ENCODE measurements at places on chromosomes 2 and 18.
A peak's percentile ranks its signal among the peaks of the same experiment; 100 is the strongest.

GRCh38 chr2:46818819-46819218 lies 96.8 kb downstream of the MCFD2 start:
- no peak for DNase-seq

DNA sequence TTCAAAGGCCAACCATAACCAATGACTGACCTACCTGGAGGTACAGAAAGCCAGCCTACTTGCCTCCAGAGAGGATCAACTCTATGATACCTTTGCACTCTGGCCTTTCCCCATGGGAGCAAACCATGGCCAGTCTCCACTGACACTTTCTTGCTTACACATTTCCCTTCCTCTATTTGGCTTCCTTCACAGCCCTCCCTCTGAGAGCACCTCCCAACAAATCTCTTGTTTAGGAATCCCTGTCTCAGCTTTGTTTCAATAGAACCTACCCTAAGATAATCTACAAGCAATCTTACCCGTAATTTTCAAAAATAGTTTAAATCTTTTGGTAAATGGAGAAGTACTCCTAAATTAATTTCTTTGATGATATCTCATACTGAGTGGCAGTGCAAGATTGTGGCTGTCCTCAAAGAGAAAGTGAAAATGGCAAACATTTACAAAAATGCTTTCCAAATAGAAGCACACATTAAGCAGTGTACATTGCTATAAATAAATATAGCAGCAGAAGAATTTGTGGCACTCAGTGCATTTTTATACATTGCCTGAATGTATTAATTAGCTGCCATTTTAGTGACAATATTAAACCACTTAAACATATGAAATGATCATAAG lies 140.6 kb downstream of the CCDC148 start:
- no peak for DNase-seq

DNA sequence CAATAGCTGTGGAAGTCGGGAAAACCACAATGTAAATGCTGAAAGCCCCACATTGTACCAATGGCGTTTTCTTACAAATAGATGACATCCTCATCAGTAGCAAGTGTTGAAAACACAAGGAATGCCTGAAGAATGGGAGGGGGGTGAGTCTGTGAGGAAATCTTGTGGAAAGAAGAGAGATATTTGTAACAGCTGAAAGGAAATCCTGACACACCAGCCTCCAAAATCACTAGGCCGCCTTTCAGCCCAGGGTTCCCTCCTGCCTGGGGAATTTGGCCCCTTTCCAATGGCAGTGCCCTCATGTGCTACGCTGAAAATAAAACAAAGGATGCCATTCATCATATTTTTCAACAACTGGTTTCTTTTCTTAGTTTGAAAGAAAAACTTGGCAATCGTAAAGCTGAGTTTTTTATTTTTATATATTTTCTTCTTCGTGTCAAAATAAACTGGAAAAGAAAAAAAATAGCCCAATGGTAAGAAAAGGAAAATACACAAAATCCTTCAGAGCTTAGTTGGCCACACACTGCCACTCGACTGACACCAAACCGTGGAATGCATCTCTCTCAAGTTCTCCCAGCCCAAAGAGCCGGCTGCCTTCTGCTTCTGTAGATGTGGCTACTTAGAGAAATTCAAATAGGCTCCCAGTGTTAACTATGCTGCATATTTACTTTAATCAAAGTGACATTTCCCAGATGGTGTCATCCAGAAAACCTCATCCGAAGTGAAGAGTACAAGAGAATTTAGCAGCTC lies 52.0 kb downstream of the FTCDNL1 start:
- DNase-seq, result no peak

- no peak for DNase-seq
These were observed 31.5 kb upstream of the CAB39 start for GRCh38 chr2:230681171-230681545.

GRCh38 chr2:84946204-84947009 lies 24.6 kb upstream of the KCMF1 start:
- peak; percentile 72 for DNase-seq

GRCh38 chr2:241041589-241042158 lies 43.3 kb downstream of the SNED1 start:
- no peak for DNase-seq

GRCh38 chr18:69648486-69648885 lies 247.8 kb downstream of the DOK6 start:
- DNase-seq, result no peak

GRCh38 chr2:119254601-119255080 lies 31.0 kb downstream of the STEAP3 start:
- DNase-seq, result no peak

DNA sequence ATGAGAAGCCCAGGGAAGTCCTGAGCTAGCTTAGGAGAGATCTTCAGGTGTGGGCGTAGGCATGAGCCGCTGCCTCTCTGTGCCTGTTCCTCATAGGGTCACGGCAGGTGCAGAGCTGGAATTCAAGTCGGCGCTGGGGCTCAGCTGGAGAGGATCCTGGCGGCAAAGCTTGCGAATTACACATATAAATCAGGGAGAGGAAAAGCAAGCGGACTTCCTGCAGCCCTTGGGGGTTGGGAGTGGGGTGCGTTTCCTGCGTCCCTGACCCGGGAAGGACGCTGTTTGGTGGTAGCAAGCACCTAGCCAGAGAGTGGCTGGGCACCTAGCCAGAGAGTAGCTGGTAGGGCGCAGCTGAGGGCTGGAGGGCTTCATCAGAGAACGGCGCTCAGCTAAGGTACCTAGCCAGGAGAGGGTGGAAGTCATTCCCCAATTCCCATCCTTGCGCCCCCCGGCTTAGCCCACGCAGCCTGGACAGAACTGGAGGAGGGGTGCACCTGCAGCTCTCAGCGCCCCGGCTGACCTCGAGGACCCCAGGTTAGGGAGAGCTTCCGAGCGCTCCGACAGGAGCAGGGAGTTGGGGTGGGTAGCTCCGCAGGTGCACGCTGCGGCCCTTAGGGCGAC lies 459 bp upstream of the EFR3B start:
- no peak for DNase-seq

GRCh38 chr18:3653851-3654441 lies 204.0 kb downstream of the TGIF1 start:
- DNase-seq, result no peak

DNA sequence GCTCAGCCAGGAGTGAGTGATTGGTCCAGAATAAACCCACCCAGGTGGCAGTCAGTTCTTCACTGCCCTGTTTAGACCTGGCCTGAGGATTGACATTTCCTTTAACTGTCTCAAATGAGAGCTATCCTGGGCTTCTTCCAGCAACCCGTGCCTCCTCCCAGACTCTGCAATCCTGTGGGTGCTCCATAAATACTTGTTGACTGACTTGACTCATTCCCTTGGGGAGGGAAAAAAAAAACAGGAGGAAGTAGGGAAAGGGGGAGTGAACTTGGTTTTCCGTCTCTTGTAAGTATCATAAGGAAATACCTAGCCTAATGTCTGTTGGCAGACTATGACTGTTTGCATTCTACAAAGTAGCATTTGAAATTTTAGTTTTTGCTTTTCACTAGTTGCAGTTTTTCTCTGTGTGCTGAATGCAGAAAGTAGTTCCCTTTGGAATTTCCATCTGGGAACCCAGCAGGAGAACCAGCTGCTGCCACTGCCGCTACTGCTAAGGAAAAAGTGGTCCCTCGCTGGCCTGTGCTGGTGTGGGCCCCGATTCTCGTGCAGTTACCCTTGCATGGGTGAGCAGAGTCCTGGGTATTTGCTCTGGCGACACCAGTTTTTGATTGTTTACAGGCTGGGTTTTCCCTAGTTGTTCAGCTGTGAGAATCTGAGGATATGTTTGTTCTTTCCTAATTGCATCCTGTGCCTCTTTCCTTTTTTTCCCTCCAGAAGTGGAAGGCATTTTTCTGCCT lies 78.8 kb downstream of the TGOLN2 start:
- DNase-seq, result no peak

Data from activated CD8-positive, alpha-beta memory T cell treated with anti-CD3 and anti-CD28 coated beads for 4 hours (primary cell).